ENCODE measurements at places on chromosomes 6 and 20.

DNA sequence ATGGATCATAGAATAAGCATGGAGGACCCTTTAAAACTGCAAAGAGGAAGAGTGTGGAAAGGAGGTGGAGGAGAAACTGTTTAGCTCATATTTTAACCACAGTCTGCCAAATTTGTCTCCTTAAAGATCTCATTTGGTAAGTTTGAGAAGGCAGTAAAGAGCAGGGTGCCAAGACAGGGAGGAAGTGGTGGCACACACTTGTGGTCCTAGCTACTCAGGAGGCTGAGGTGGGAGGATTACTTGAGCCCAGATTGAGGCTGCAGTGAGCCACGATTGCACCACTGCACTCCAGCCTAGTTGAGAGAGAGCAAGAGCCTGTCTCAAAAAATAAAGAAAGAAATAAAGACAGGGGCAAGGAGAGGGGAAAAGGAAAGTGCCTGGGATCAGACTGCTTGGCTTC lies 16.8 kb upstream of the DCBLD1 start:
- no peak for DNase-seq

DNA sequence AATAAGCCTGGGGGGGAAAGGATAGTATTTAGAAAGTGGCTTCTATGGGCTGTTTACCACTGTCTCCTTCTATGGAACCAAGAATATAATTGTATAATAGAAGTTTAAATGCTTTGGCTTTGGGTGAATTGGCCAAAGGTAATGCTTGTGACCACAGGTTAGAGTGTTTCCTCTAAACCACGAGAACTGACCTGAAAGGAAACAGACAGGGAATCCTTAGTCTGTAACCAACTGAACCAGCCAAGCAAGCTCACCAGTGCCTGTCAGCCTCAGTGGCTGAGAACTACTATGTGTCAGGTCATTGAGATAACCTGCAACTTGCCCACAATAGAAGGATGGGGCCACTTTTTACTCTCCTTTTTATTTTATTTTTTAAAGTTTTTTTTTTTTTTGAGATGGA lies 47.9 kb upstream of the TXNDC5 start:
- DNase-seq: no peak

DNA sequence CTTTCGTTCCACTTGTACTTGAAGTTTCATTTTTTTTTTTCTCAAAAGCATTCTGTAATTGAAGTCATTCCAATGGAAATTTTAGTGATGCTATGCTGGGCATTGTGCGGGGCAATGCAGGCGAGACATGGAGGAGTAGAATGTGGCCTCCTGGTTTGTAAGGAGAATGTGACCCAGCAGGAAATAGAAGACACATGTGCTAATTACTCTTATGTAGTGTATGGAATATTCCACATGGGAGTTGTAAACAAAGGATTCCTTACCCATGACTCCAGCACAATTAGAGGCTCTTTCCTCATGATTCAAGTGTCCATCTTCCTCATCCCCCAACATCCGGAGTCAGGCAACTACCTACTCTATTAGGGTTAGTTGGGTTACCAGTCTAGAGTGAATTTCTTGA lies 14.9 kb upstream of the RFPL4B start:
- no peak for DNase-seq

DNA sequence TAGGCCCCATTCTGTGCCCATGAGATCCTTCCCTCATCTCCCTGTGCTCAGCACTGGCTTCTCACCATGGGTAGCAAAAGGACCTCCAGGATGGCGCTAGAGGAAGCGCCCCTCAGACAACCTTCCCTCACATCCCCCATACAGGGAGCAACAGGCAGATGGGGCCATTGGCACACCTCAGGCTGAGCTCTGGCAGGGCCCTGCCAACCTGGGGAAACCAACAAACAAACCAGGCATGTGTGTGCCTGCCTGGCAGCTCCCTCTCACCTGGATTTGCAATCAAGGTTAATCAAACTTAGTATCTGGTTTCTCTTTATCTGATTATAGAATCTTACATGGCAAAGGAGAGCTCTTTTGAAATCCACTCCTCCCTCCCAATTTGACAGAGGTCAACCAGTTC lies 134.9 kb downstream of the SLC23A2 start:
- DNase-seq: no peak

GRCh38 chr6:156662025-156662445 lies 115.1 kb upstream of the ARID1B start:
- no peak for DNase-seq

DNA sequence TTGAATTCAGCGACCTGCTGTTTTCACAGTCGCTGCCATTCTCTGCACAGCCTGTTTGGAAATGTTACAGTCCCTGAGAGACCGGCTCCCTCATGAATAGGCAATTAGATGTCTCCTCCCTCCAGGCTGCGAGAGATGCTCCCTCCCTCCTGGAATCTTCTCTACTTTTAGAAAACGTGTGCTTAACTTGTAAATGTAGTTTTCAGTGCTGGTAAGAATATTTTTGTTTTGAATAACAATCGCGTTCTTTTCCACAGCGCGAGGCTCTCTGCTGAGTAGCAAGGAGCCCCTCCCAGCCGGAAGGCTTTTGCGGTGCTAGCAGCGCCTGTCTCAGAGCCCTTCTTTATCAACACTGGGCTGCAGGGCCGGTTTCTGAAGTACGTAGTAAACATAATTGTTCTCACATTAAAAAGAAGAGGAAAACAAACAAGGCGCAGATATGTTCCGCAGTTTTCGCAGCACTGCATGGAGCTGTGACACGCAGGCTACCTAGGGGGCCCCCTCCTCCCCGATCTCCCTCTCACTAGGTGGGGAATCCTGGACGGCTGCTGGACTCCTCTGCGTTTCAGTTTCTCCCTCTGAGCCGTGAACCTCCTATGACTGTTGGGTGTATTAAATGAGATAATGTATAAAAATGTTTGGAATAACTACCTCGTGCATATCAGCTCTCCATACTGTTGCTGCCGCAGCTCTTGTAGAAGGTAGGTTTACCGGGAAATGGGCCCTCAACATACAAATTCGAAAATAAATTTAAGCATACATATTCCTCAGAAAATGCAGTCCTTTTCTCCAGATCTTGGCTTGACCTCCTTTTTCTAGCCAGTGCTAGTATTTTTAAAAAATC lies 79.0 kb upstream of the SPACA1 start:
- DNase-seq: no peak

GRCh38 chr6:155195903-155196302 lies 67.9 kb upstream of the CLDN20 start:
- DNase-seq: no peak

Measured in activated CD4-positive, alpha-beta T cell treated with anti-CD3 and anti-CD28 coated beads, Interleukin-2, amount 50 U/mL, for 1 hour (primary cell).